ENCODE measurements at places on chromosomes 12 and 14.

DNA sequence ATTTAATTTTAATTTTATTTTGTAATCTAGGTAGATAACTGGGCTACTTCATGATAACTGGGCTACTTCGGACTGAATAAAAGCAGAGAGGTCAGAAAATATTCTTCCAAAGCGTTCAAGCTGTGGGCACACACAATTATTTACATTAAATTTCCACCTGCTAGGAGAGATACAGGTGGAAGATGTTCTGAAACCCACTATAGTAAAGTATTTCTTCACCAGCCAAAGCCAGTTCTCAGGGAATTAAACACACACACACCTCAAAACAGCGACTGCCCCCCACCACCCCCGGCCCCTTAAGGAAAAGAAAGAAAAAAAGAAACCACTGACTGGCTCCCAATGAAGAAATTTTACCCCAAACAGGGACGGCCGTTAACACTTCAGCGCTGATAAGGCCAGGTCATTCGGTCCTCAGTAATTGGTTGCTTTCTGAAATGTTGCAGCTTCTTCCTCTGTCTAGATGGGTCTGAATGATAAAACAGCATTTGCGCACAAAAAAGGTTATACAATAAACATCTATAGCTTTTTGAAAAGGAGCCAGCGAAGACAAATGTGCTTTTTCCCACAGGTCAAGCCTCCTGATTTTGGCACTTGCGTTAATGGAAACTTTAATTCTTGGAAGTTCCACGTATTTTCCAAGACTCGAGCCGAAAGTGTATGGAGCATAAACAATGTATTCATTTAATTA is 771 bp upstream of the KCNJ8 start:
- DNase-seq, result no peak

DNA sequence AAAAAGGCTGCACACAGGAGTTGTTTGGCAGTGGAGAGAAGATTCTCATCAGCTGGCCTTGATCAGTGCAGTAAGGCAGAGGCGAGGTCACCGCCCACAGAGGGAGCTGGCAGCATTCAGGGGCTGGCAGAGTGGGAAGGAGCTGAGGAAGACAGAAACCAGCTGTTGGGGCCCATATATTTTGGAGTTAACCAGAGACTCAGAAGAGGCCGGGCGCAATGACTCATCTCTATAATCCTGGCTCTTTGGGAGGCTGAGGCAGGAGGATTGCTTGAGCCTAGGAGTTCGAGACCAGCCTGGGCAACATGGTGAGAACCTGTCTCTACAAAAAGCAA is 17.7 kb downstream of the SMCO2 start:
- DNase-seq, result no peak

- no peak for DNase-seq
These were observed 146.5 kb downstream of the PIWIL1 start for GRCh38 chr12:130484221-130484620.

DNA sequence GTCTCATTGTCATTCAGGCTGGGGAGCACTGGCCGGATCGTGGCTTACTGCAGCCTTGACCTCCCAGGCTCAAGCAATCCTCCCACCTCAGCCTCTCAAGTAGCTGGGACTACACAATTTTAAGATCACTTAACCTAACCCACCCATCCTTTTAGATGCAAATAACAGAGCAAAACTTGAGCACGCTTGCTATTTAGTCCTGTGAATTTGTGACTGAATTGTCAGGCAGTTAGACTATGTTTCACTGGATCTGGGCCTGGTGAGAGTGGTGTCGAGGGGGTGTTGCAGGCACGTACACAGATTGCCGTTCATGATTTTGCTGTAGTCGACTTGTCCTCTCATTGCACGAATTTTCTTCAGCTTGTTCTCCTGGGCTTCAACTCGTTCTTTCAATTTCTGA is 38.2 kb downstream of the ZFYVE21 start:
- DNase-seq, result no peak

DNA sequence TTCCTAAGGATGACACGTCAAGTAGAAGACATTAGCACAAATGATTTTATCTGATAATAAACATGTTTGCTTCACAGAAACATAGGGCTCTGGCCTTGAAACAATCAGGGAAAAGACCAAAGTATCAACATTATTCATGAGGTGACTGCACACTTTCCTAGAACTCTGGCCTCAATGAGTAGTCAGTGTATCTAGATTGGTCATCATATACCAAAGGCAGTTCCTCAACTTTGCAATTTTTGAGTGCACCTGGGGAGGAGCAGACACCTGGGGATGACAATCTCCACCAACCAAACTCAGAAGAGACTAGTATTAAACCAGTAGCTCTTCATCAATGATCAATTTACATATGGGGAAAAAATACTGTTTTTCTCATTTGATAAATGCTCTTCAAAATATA is 4.5 kb downstream of the EDDM3A start:
- DNase-seq, result no peak

GRCh38 chr12:27620121-27620520 is 76.1 kb upstream of the REP15 start:
- DNase-seq, result no peak

GRCh38 chr12:53344487-53344823 is 8.3 kb upstream of the SP7 start:
- no peak for DNase-seq
